ENCODE measurements at places on chromosomes 12 and 14.

DNA sequence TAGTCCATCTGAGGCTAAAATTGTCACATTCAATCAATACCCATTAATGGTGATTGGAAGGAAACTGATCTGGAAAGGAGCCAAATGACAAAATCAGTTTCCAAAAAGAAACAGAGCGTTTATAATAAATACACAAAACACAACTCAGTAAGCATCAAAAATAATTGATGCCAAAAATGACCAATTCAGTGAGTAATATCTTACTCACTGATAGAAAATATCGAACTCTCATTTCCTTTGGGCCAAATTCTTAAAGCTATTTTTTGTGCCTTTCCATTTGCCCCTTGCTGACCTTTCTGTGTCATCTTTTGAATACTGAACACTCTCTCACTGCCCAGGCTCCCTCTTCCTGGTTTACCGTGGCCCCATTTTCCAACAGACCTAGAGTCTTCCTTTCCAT, 22.5 kb upstream of the ATP2B1 start:
- DNase-seq = no peak
- no peak overlapping the region for H3K27ac ChIP-seq
- H3K4me1 ChIP-seq = peaks cover 8% of the 10 kb centered on the region

DNA sequence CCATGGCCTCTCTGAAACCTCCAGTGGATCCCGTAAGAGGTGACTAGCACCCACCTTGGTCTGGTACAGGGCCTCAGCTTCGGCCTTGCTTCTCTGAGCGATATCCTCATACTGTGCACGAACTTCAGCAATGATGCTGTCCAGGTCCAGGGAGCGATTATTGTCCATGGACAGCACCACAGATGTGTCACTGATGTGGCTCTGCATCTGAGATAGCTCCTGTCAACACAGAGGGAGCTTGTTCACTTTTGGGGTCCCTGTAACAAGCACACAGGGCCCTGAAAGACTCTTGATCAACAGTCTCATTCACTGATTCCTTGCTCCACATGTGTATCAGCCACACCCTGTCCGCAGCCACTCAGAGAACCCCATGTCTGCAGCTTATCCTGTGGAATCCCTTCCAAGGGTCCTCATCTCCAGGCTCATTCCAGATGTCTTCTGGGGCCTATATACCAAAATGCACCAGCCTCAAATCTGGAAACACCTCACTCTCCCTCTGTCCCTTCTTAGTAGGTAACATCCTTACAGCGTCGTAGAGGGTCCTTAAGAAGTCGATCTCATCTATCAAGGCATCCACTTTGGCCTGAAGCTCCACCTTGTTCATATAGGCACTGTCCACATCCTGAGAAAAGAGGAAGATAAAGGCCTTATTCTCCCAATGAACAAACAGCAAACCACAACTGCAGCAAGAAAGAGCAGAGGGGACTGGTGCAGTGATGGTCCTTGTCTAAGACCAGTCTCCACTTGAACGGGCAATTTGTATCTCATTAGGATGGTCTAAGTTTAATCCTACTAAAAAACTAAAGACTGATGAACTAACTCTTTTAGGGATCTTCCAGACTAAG, 3.5 kb downstream of the KRT3 start:
- H3K36me3 ChIP-seq = no peaks in the 10 kb centered on the region
- H3K4me1 ChIP-seq = peaks cover 7% of the 10 kb centered on the region
- H3K4me3 ChIP-seq = no peak overlapping the region
- no peak overlapping the region for H3K27ac ChIP-seq
- H3K27me3 ChIP-seq = peaks cover 37% of the 10 kb centered on the region

DNA sequence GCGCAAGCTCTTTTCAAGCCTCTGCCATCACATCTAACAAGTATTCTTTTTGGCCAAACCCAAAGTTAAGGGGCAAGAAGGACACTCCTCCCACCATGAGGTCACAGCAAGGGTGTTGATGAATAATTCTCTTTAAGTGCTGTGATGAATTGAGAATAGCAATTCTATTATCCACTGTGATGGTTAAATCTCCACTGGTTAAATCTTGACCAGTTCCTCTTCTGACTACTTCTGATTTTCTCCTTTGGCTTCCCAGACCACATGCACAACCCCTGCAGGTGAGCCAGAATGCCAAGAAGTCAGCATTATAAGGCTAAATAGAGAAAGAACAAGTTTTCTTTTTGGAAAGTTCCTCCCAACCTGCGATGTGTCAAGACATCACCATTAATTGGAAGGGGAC, 90.6 kb upstream of the BCL2L14 start:
- H3K4me3 ChIP-seq = no peak overlapping the region
- peaks cover 45% of the 10 kb centered on the region for H3K4me1 ChIP-seq
- no peak for DNase-seq
- H3K27ac ChIP-seq = peak overlapping the region; percentile 96
- no peaks in the 10 kb centered on the region for H3K27me3 ChIP-seq

GRCh38 chr12:83920821-83921547, 991.6 kb downstream of the SLC6A15 start:
- H3K27me3 ChIP-seq = no peaks in the 10 kb centered on the region
- no peak for DNase-seq
- no peak overlapping the region for H3K4me3 ChIP-seq

GRCh38 chr12:96985515-96986362, 78.7 kb downstream of the NEDD1 start:
- H3K27ac ChIP-seq = no peak overlapping the region
- H3K4me1 ChIP-seq = peaks cover 5% of the 10 kb centered on the region
- no peaks in the 10 kb centered on the region for H3K36me3 ChIP-seq

- DNase-seq = no peak
- no peaks in the 10 kb centered on the region for H3K4me1 ChIP-seq
- H3K4me3 ChIP-seq = no peak overlapping the region
Measured at GRCh38 chr14:34496679-34497513, 34.9 kb upstream of the SPTSSA start.

GRCh38 chr14:100711493-100711892, 15.2 kb upstream of the DLK1 start:
- no peak overlapping the region for H3K4me3 ChIP-seq
- H3K36me3 ChIP-seq = no peaks in the 10 kb centered on the region
- no peak overlapping the region for H3K27ac ChIP-seq

GRCh38 chr12:55499810-55500252, 7.7 kb downstream of the OR6C68 start:
- H3K27ac ChIP-seq = no peak overlapping the region
- no peak for DNase-seq
- H3K4me3 ChIP-seq = no peak overlapping the region
- no peaks in the 10 kb centered on the region for H3K4me1 ChIP-seq

- H3K36me3 ChIP-seq = no peaks in the 10 kb centered on the region
- DNase-seq = no peak
- H3K4me1 ChIP-seq = peaks cover 3% of the 10 kb centered on the region
- H3K27me3 ChIP-seq = no peaks in the 10 kb centered on the region
- H3K27ac ChIP-seq = no peak overlapping the region
Measured at GRCh38 chr12:64569923-64570691, 40.2 kb upstream of the RASSF3 start.

GRCh38 chr14:19838433-19838832, 34.9 kb downstream of the OR4N2 start:
- no peaks in the 10 kb centered on the region for H3K4me1 ChIP-seq
- H3K27ac ChIP-seq = no peak overlapping the region
- no peak overlapping the region for H3K4me3 ChIP-seq
- no peaks in the 10 kb centered on the region for H3K36me3 ChIP-seq

DNA sequence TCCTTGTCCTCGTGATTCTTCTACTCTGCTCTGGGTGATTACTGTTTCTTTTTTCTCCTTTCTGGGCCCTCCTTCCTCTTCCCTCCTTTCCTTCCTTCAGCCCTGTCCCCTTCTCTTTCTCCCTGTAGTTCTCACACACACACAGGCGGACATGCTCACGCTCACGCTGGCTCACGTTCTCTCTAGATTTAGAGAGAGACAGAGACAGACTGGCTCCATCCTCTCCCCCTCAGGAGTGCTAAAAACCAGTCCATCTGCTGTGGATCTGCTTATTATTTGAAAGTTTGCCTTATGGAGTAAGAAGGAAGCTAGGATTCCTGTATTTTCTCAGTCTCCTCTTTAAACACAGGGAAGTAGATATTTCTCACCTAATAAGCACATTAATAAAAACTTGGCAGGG, 48.1 kb downstream of the KCNA1 start:
- H3K36me3 ChIP-seq = no peaks in the 10 kb centered on the region
- H3K27me3 ChIP-seq = peaks cover 51% of the 10 kb centered on the region
- H3K4me1 ChIP-seq = no peaks in the 10 kb centered on the region
- H3K27ac ChIP-seq = no peak overlapping the region
- DNase-seq = no peak
- H3K4me3 ChIP-seq = no peak overlapping the region

- peaks cover 22% of the 10 kb centered on the region for H3K27me3 ChIP-seq
- no peak for DNase-seq
- no peaks in the 10 kb centered on the region for H3K36me3 ChIP-seq
- no peak overlapping the region for H3K4me3 ChIP-seq
- H3K4me1 ChIP-seq = no peaks in the 10 kb centered on the region
Measured at GRCh38 chr12:13007496-13008233, 7.6 kb upstream of the HEBP1 start.

DNA sequence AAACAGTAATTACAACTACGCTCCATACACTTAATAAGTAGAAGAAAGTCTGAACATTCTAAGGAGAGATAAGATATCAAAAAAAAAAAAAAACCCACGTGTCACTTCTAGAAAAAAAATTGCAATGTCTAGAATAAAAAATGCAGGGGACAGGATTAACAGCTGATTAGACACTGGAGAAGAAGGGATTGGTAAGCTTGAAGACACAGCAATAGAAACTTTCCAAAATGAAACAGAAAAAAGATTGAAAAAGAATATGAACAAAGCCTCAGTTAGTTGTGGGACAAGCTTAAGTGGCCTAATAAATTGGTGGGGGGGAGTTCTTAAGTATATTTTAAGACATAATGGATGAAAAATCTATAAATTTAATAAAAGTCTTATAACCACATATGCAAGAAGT, 105.5 kb downstream of the PTPRR start:
- H3K27ac ChIP-seq = no peak overlapping the region
- H3K27me3 ChIP-seq = no peaks in the 10 kb centered on the region
- no peak for DNase-seq

- no peak for DNase-seq
- H3K4me3 ChIP-seq = no peak overlapping the region
- H3K27me3 ChIP-seq = no peaks in the 10 kb centered on the region
- H3K4me1 ChIP-seq = no peaks in the 10 kb centered on the region
- H3K36me3 ChIP-seq = peaks cover 17% of the 10 kb centered on the region
Measured at GRCh38 chr12:56202366-56202765, 13.1 kb upstream of the SMARCC2 start.

GRCh38 chr14:33352821-33353220, 414.1 kb downstream of the NPAS3 start:
- H3K4me3 ChIP-seq = no peak overlapping the region
- H3K36me3 ChIP-seq = no peaks in the 10 kb centered on the region
- no peaks in the 10 kb centered on the region for H3K27me3 ChIP-seq
- H3K27ac ChIP-seq = no peak overlapping the region

GRCh38 chr14:64706593-64707193, 2.5 kb downstream of the PLEKHG3 start:
- H3K36me3 ChIP-seq = peaks cover 10% of the 10 kb centered on the region
- H3K4me3 ChIP-seq = no peak overlapping the region
- DNase-seq = no peak
- H3K4me1 ChIP-seq = peaks cover 64% of the 10 kb centered on the region

DNA sequence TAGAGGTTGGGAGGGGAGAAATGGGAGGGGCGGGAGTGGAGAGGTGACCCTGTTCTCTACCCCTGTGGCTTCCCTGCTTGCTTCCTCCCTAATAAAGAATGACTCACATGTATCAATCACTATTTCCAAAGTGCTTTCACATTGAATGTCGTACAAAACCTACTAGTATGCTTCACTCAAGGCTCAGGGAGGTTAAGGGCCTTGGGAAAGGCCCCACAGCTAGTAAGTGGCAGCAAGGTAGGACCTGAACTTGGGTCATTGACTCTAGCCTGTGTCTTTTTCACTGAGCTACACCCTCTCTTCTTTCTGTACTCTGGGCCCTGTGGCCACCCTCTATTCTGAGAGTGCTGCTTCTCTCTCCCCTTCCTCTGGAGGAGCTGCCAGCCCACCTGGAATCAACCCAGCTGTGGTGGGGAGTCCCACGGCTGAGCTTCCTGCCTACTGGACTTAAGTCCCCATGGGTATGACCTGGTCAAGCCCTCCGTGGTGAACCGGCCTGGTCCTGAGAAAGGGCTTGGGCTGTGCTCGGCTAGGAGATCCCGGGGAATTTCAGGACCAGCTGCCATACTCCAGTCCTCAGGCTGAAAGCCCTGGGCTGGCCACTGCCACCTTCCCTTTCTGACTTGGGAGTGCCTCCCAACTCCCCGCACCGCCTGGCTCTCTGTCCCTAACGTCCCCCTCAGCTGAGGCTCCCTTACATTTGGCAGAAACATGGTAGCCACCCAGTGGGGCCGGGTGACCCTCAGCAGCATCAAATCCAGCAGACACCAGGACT, 13.0 kb downstream of the SLC48A1 start:
- H3K4me1 ChIP-seq = no peaks in the 10 kb centered on the region
- H3K36me3 ChIP-seq = peaks cover 47% of the 10 kb centered on the region
- no peak overlapping the region for H3K4me3 ChIP-seq
- H3K27me3 ChIP-seq = no peaks in the 10 kb centered on the region

DNA sequence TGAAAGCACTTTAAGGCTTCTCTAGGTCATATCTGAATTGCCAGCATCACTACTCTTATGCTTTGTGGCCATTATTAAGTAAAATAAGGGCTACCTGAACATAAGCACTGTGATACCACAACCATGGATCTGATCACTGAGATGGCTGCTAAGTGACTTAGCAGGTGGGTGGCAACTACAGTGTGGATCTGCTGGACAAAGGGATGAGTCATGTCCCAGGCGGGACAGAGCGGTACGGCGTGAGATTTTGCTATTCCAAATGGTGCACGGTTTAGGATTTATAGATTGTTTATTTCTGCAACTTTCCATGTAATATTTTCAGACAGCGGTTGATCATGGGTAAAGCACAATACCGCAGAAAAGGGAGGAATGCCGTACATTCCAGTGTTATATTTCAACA, 39.4 kb downstream of the MLXIP start:
- no peaks in the 10 kb centered on the region for H3K27me3 ChIP-seq
- H3K4me1 ChIP-seq = peaks cover 8% of the 10 kb centered on the region
- no peaks in the 10 kb centered on the region for H3K36me3 ChIP-seq
- DNase-seq = no peak

DNA sequence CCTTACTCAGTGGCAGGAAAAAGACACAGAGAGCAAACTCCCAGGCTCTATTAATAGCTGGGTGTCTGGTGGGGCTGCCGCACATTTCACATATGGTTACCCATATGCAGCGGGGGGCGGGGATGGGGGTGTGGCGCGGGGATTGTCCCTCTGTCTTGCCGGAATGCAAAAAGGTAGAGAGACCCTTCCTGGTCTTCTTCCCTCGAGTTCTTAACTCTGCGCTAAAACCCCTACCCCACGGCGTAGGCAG, 1.7 kb downstream of the PRMT8 start:
- no peak for DNase-seq
- peaks cover 84% of the 10 kb centered on the region for H3K27me3 ChIP-seq
- peaks cover 8% of the 10 kb centered on the region for H3K4me1 ChIP-seq
- H3K27ac ChIP-seq = no peak overlapping the region
- H3K36me3 ChIP-seq = no peaks in the 10 kb centered on the region
- H3K4me3 ChIP-seq = no peak overlapping the region

GRCh38 chr12:111322336-111323250, 46.3 kb downstream of the PHETA1 start:
- DNase-seq = no peak
- no peak overlapping the region for H3K4me3 ChIP-seq
- H3K4me1 ChIP-seq = no peaks in the 10 kb centered on the region
- H3K36me3 ChIP-seq = no peaks in the 10 kb centered on the region
- H3K27ac ChIP-seq = no peak overlapping the region
